ENCODE measurements at places on chromosomes 6 and 20.

- DNase-seq, result no peak
Observed at GRCh38 chr6:126175251-126175650, 164.7 kb upstream of the CENPW start.

- no peak for DNase-seq
Observed at GRCh38 chr6:70847106-70848084, 109.5 kb downstream of the B3GAT2 start.

- no peak for DNase-seq
Observed at GRCh38 chr6:135126729-135127128, 54.4 kb upstream of the MYB start.

- no peak for DNase-seq
Observed at GRCh38 chr6:4314201-4314707, 178.9 kb upstream of the ECI2 start.

DNA sequence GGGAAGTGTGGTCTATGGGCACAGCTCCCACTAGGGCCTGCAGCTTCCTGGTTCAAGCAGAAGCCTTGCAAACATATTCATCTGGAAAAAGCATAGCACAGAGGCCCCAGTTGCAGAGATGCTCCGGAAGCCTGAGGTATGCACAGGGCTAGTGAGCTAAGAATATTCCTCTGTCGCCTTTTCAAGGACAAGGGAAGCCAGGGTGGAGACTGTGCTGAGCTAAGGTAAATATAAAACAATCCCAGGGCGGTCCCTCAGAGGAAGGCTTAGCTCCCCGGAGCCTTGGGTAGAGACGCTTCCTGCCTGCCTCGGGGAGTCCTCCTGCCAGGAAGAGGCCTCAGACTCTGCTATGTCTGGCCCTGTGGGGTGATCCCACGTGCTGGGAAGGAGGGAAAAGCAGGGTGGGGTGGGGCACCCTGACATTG is 134.8 kb upstream of the FOXA2 start:
- DNase-seq, result no peak

DNA sequence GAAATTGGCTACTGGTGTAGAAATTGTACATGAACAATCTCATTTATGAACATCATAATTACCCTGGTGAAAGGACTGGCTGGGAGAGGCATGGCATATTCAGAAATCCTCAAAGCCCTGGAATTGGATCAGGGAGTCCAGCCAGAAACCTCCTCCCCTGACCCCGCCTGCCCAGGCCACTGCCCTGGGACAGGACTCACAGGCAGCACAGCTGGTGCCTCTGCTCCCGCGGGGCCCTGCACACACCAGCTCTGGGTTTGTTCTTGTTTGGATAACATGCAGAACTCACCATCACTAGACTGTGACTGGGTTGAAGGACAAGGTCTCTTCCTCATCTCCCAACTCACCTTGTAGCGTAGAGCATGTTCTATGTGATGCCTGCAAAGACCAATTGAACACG is 56.2 kb downstream of the AGPAT4 start:
- no peak for DNase-seq

DNA sequence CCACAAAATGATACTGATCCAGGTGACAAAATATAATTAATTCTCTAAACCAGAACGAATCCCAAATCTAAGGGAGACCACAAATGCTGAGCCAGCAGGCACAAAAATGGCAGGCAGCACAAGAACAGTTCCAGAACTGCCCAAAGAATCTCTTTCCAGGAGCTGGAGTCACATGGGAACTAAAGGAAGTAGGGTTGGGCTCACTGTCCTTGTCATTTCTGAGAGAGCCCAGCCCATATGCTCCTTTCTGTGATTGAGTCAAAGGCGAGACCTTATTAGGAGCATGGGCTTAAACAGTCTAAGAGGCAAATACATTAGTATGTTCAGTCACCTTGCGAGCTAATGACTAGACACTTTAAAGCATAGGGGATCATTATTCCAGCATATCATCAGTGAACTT is 327.6 kb upstream of the ARID1B start:
- DNase-seq, result no peak

- no peak for DNase-seq
Observed at GRCh38 chr6:104537180-104537579, 322.5 kb downstream of the HACE1 start.

- no peak for DNase-seq
Observed at GRCh38 chr20:63360850-63361518, at the start of gene CHRNA4. CHRNA4 (minus strand) TSS chr20:63361349; CDS start chr20:63361165, 184 bp downstream.

DNA sequence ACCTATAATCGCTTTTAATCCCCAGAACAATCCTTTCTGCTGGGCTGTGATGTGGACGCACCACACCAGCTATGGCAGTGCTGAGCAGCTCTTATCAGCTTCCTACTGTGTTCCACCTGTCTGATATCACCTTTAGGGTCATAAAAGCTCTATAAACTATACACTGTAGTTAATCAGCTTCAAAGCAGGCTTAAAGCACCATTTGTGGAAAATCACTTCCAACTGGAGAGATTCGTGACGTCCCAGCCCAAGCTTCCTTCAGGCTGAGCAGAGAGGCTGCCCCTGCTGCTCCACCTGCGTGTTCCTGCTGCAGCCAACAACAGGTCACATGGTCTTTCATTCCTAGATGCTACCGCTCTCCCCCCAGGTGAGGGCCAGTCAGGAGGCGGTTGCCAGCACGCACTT is 156.5 kb downstream of the SMOC2 start:
- DNase-seq, result no peak

DNA sequence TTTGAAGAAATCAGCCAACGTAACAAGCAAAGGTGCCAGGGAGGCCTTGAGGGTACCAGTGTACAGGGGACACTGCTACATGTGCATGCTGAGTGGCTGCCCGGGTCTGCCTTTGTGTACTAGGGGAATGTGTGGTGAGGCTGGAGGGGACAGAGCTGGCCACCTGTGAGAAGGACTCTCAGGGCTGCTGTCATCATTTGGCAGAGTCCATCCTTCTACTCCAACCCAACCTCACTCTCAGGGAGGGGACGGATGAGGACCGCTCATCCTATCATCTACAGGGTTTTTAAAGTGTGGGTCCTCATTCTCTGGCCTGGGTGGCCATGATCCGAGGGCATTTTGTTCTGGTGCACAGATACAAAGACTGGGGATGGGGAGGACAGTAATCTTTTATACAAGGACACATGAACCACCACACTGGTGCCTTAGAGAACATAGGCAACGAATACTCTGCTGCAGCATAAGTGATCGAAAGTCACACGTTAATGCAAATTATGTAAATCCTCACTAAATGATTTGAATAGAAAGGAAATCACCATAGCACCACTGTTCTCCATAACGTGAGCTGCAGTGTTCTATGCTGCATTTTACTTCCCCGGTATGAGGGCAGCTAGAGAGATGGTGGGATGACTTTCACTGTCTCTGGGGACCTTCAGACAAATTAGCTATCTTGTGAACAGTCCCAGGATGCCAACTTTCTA is 181.4 kb downstream of the GMPR start:
- DNase-seq, result no peak
